ENCODE measurements at places on chromosomes 13 and 19. TPM values are rescaled to one million over a fixed set of nuclear protein-coding genes. Genes with fewer than 3 reads are reported as not detected.
A peak's percentile ranks its signal among the peaks of the same experiment; 100 is the strongest.

DNA sequence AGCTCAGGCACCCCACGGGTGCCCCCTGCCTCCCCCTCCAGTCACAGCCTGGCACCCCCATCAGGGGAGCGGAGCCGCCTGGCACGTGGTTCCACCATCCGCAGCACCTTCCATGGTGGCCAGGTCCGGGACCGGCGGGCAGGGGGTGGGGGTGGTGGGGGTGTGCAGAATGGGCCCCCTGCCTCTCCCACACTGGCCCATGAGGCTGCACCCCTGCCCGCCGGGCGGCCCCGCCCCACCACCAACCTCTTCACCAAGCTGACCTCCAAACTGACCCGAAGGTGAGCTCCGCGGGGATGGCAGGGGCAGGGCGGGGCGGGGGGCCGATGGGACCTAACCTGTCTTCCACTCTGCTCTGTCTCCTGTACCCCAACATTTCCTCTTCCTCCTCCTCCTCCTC lies 25.0 kb downstream of the CKM start:
- no peak for DNase-seq

DNA sequence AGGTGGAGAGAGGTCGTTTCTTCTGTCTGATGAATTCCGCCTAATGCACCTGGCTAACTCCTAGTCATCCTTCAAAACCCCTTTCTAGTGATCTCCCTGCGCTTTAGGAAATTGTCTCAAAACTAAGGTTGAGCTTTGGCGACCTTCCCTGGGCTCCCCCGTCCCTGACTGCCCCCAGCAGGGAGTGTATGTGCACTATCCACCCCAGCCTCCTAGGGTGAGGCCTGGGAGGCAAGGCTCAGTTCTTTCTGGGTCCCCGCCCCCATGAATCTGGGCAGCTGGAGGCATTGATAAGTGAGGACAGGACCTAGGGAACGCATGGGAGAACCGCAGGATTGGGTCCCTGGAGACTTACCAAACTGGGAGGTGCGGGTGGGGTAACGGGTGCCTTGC lies 378 bp downstream of the TLE6 start:
- no peak for DNase-seq

GRCh38 chr19:55418185-55418584 lies 10.6 kb upstream of the UBE2S start:
- DNase-seq, result peak; percentile 20

DNA sequence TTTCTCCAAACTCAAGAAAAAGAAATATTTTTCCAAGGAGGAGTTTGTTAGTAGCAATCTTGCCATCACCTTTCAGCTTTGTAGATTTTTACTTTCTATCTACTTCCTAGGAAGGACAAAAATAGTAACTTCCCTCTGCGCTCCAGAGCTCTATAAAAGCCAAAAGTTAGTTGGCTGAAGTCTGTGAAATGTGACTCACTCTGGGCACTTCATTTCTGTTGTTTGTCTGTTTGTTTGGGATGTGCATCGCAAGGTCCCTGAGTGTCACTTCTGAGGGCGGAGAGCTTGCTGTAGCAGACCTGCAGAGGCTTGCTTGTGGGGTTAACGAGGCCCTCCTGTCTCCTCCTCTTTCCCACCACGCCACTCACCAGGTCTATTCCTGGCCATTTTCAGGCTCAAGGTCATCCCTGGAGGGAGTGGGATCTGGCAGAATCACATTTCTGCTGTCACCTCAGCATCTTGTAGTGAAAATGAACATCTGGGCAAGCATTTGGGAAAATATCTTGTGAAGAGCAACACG lies 307.6 kb downstream of the GPC6 start:
- no peak for DNase-seq

GRCh38 chr13:88235441-88235840 lies 564.3 kb downstream of the SLITRK5 start:
- no peak for DNase-seq

DNA sequence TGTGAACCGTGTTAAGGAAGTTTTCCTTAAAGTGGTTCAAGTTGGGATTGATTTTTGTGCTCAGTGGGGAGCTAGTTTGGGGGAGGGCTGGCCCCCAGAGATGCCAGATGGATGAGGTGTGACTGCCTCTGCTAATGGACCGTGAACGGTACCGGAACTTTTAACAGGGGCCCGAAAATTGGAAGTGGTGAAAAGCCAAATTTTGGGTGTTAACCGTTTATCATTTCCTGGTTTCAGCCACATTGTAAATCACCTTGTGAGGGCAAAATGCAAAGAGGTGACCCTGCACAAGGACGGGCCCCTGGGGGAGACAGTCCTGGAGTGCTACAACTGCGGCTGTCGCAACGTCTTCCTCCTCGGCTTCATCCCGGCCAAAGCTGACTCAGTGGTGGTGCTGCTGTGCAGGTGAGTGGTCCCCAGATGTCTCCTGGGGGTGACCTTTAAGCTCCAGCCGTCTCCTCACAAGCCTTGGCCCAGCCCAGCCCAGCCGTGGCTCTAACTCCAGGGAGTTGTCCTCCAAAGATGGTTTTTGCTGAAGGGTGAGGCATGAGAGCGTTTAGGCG lies 18.2 kb downstream of the UPF1 start:
- DNase-seq, result no peak

GRCh38 chr19:50794876-50795663 lies 4.9 kb downstream of the ACP4 start:
- no peak for DNase-seq

DNA sequence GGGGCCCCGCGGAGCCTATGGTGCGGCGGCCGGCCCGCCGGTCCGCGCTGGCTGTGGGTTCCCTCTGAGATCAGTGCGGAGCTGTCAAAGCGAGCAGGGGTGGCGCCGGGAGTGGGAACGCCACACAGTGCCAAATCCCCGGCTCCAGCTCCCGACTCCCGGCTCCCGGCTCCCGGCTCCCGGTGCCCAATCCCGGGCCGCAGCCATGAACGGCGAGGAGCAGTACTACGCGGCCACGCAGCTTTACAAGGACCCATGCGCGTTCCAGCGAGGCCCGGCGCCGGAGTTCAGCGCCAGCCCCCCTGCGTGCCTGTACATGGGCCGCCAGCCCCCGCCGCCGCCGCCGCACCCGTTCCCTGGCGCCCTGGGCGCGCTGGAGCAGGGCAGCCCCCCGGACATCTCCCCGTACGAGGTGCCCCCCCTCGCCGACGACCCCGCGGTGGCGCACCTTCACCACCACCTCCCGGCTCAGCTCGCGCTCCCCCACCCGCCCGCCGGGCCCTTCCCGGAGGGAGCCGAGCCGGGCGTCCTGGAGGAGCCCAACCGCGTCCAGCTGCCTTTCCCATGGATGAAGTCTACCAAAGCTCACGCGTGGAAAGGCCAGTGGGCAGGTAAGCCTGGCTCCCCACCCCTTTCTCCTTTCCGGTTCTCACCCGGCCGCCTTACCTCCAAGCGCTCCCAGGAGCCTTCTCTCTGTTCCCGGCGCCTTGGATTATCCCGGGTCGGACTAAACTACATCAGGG lies at the start of gene PDX1:
TSS of gene PDX1 (plus strand) at position 67 of the 743 bp plus-strand sequence. CDS start at position 206, 139 bp downstream.
- no peak for DNase-seq

GRCh38 chr13:88862095-88862620 lies 1191.0 kb downstream of the SLITRK5 start:
- no peak for DNase-seq

GRCh38 chr13:94120878-94121277 lies 358.6 kb downstream of the DCT start:
- no peak for DNase-seq

- DNase-seq, result no peak
Measured at GRCh38 chr13:114062754-114063153, 69.7 kb downstream of the RASA3 start.

DNA sequence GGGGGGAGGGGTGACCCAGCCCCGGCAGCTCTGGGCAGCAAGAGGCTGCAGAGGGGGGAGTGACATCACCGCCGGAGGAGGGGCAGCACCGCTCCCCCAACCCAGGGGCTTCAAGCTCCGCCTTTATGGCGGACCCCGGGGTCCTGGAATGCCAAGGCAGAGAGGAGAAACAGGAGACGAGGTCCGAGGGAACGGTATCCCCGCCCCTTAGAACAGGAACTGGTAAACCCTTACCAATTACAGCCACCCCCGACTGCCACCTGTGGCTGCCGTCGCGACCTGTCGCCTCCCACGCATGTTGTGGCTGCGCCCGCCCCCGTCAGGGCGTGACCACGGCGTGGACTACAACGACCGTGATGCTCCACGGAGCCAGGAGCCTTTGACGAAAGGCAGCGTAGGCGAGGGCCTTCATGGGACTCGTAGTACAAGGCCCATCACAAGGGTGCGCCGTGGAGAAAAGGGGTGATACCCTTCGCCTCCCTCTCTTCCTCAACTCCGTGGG lies 4.1 kb upstream of the KCNC3 start:
- DNase-seq, result peak; percentile 86

DNA sequence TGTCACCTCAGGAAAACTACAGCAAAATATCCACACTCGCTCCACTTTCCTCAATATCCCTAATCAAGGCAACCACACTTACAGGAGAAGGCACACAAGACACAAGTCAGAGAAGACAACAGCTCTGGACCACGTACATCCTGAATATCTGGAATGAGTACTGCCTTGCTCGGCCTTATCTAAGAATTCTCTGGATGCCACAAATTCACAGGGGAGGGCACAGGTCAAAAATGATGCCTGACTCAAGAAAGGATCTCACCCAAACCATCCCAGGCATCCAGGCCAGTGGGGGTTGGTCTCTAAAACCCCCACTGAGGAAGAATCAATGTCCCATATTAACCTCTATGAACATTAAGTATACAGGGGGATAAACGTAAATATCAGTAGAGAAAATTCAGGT lies 29.9 kb downstream of the ATP7B start:
- no peak for DNase-seq

DNA sequence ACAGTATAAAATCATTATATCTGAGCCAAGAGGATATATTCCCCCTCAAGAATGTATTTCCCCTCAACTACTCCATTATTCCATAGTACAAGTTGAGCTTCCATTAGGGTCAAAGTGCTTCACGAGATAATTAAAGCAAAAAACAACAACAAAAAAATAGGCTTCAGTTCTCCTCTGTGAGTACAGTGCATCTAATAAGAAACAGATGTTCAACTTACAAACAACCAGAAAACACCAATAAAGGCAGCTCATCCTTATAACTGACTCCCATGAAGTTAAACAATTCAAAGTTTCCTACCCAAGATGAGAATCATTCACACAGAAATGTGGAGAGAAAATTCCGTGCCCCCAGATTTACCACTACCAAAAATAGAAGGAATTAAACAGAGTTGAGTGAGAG lies 854.4 kb downstream of the PCDH9 start:
- no peak for DNase-seq

DNA sequence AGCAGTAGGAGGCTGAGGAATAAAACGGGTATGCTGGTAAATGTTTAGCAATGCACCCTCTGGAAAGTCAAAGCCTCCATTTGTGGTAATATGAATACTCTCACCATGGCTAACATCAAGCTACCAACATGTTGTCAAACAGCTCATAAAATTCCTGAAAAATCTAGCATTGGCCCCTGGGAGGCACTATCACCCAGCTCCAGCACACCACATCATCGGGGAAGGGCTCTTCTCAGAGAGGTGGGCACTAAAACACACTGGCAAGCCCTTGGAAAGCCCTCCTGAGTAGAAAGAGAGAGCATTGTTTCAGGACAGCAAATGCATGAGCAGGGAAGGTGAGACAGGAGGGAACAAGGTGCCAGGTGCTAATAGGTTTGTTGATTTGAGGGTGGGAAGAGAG lies 53.9 kb upstream of the FLT1 start:
- DNase-seq, result no peak

DNA sequence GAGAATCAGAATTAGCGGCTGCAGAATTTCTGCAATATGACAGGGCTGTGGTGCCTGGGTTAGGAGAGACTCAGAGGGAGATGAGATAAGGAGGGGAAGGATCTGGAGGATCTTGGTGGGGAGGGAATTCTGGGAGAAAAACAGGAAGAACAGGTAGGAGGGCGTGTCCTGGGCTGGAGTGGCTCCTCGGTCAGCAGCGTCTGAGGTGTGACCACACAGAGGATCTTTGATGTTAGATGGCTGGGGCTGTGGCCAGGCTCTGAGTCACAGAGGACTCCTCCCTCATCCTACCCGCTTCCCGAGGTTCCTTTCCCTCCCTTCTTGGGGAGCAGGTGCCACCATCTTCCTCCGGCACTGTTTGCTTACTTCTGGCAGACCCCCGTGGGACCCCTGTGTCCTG lies 6.4 kb upstream of the KLK6 start:
- DNase-seq, result no peak

- no peak for DNase-seq
Measured at GRCh38 chr13:47289567-47289966, 392.7 kb upstream of the HTR2A start.

DNA sequence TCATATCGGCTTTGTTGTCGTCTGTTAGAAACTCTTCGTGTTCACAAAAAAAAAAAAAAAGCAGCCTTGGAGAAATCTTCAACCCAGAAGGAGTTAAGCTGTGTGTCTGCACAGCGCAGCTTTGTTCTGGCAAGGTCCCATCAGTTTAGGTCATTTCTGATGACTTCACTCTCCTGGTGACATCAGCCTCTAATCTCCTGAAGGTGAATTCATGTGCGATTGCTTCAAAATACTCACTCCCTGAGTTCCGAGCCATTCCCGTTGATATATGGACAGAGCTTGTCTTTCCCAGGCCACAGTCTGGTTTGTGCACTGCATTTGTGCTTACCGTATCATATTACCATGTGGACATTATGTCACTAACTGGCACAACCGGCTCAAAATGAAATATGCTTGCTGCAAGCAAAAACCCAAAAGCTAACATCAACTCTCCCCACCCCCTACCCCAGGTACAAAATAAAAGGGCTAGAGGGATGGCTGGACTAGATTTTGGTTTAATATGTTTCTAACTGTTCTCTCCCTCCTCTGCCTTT lies 342.4 kb downstream of the KCNRG start:
- DNase-seq, result no peak

GRCh38 chr13:24254146-24254841 lies 55.1 kb upstream of the C1QTNF9 start:
- peak; percentile 63 for DNase-seq

DNA sequence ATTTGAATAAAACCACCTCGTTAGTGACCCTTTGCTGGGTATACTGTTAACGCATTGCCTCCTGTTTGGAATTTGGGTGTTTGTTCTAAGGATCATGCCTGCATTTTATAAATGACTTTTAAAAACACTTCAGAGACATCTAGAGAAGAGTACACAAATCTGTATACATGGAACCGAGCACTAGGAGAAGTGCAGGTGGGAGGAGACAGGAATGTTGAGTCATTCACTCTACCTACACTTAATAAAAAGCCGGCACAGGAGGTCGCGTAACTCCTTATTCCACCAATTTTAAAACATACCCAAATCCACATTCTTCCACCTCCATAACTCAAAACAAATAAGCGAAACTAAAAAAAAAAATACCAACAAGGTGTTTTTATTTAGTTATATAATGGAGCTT lies 48.6 kb downstream of the FGF9 start:
- DNase-seq, result no peak

The ZNF30 gene
- 4.0 TPM for total RNA-seq

The NLRP5 gene
- total RNA-seq, result not detected

The KPNA3 gene
- 21.4 TPM for total RNA-seq

The MBD3L2 gene
- total RNA-seq, result not detected

The METTL21C gene
- not detected for total RNA-seq

The LIN7B gene
- total RNA-seq, result 9.2 TPM

The SLC10A2 gene
- not detected for total RNA-seq

The ZNF443 gene
- total RNA-seq, result 3.9 TPM

The SPTBN4 gene
- 0.53 TPM for total RNA-seq

The DZIP1 gene
- 0.12 TPM for total RNA-seq

The CD22 gene
- 8.7 TPM for total RNA-seq

The IGSF23 gene
- total RNA-seq, result not detected

The SMAD9 gene
- total RNA-seq, result 0.09 TPM

The TEX26 gene
- total RNA-seq, result not detected

The CAMSAP3 gene
- total RNA-seq, result 1.3 TPM

The SIGLEC12 gene
- not detected for total RNA-seq
